ENCODE measurements at places on chromosomes 1 and 21.
A peak's percentile ranks its signal among the peaks of the same experiment; 100 is the strongest.

- DNase-seq, result no peak
Observed at GRCh38 chr1:20726118-20726911, 6.2 kb downstream of the SH2D5 start.

- DNase-seq, result no peak
Observed at GRCh38 chr1:110184446-110184845, 25.7 kb upstream of the KCNC4 start.

GRCh38 chr1:38528623-38529022 lies 330.9 kb downstream of the RRAGC start:
- DNase-seq, result no peak

GRCh38 chr1:193060938-193061337 lies 1.5 kb downstream of the RO60 start:
- peak; percentile 72 for DNase-seq

- no peak for DNase-seq
Observed at GRCh38 chr1:39128959-39129358, 75.5 kb upstream of the MACF1 start.

DNA sequence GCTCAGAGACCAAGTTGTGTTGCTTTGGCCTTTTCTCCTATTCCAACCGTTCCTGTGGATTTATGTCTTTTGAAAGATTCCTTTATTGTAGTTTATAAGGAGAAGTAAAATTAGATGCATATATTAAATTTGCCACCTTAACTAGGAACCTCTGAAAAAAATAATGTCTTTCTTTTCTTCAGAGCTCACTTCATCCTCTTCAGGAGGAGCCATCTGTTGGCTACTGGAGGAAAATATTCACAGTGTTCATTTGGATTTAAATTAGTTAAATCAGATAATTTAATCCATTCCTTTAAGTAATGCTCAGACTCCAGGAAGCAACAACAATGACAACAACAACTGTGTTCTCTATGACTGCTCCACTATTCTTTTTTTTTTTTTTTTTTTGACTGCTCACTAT lies 164.0 kb downstream of the FASLG start:
- DNase-seq, result no peak

DNA sequence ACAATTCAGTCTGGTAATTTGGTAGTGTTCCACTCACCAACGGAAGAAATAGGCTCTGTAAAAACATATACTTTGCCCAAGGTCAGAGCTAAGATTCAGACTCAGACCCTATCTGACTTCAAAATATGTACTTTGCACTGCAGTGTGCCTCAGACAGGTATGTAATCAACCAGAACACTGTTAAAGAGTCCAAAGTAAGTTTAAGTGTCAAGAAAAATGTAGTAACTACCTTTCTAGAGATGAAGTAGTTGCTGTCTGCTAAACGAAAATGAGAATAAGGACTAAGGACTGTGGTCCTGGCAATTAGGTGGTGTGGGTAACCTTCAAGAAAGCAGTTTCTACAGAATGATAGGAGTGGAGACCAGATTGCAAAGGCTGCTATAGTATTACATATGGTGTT lies 61.1 kb downstream of the RPAP2 start:
- DNase-seq, result no peak

DNA sequence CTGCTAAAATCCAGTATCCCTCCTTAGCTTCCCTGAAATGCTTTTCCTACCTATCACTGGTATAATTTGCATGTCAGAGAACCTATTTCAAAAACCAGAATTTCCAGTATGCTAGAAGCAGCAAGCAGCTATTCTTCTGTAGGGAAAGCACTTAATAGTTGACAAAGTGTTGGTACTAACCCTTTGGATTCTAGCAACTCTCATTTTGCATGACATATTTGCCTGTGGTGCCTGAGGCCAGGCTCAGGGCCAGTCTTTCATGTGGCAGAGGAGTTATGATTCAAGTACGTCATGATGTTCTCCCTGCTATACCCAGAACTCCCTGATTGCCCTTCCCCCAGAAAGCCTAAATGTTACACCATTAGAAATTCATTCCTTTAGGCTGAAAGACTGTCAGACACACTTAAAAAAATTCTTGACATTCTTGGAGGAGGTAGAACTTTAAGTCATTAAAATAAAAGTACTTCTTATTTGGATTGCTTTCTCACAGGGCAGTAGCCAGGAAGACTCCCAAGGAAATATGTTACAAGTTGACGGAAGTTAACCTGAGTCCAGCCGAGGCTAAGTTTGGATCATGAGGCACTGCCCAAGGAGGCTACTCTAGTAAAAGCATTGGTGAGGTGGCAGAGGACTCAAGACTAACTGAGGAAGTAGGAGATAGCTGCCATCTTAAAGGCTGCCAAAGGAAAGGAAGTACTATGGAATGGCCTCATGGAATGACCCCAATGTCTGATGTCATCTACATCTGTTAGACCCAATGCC lies 298.4 kb upstream of the SPAG17 start:
- DNase-seq, result no peak

DNA sequence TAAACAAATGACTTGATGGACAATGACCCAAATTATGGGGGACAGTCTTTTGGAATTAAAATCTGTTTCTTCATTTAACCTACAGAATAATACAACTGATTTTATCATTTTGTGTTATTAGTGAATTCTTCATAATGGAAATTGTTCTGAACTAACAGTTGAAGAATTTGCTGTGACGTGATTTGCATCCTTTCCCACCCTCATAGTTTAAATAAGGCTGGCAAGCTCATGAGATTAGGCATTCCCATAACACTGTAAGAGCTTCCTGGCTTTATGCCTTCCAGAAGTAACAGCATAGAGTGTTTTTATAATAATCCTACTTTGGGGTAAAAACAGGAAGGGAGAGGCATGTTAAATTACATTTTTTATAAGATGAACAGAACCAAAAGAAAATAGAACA lies 95.7 kb downstream of the ATP6V1G3 start:
- DNase-seq, result no peak

DNA sequence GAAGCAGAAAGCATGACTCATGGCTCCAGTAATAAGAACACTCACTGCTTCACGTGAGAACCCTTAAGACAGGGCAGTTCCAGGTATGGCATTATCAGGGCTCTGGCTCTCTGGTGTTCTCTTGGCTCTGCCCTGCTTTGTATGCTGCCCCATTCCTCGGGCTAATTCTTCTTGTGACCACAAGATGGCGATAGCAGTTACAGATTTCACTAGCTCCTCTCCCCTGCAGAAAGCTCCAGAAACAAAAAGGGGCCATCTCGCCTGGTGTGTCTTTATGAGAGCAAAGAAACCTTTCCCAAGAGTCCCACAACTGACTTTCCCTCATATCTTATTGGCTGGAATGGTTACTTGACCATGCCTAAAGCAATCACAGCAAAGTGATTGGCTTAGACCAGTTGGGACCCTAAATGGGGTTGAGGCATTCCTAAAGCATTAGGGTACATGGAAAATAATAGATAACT lies 60.1 kb downstream of the F3 start:
- DNase-seq, result peak; percentile 69

DNA sequence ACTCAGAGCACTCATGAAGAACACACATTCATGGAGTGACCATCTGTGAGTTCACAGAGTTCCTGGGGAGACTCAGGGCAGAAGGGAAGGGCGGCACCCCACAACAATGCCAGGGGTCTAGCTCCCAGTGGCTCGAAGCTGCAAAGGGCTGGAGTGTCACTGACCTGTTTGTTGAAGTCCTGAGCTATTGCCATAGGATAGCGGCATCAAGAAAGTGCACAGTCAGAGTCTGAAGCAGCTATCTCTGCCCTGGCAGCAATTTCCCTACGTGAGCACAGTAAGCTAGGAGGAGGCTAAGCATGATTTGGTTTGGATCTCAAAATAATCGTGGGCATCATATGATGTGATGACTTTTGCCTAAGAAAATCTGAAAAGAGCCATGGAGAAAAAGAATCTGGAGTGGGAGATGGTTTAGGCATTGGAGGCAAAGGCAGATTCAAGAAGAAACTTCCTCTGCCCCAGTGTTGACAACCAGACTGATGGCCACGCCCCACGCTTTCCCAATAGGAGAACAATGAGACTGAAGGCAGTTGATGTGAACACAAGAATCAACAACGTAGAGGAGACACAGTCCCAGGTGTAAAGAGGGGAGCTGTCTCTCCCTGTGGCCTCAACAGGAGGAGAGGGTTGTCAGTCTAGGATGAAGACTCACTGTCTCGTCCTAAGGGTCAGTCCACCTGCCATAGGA lies 100.0 kb upstream of the SLC25A33 start:
- DNase-seq, result no peak

DNA sequence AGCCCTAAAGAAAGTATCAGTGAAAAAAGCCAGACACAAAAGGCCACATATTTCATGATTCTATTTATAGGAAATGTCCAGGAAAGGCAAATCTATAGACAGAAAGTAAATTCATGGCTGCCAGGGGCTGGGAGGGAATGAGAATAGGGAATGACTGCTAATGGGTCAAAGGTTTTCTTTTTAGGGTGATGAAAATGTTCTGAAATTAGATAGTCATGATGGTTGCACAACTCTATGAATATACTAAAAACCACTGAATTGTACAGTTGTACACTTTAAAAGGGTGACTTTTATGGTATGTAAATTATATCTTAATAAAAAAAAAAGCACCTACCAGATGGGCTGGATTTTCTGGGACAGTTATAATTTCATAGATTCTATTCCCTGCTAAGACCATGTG lies 114.8 kb downstream of the CNIH3 start:
- no peak for DNase-seq

GRCh38 chr1:6016191-6016865 lies 24.1 kb upstream of the NPHP4 start:
- DNase-seq, result peak; percentile 37

- DNase-seq, result no peak
Observed at GRCh38 chr1:117531222-117531621, 74.6 kb upstream of the TENT5C start.

DNA sequence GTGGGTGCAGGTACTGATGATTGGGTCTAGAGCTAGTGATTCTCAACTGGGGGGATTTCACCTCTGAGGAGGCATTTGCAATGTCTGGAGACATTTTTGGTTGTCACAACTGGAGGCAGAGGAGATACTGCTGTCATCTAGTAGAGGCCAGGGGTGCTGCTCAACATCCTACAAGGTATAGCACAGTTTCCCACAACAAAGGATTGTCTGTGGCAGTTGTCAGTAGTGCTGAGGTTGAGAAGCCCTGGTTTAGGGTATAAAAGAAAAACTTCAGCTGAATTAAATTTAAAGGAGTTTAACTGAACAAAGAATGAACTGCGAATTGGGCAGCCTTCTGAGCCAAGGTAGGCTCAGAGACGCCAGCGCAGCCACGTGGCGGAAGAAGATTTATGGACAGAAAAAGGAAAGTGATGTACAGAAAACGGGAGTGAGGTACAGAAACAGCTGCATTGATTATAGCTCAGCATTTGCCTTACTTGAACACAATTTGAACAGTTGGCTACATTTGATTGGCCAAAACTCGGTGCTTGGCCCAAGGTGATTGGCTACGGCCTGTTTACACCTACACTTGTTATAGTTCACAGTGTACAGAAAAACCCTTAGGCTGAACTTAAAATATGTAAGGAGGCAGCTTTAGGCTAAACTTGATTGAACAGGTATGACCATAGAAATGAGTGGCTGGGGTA lies 40.4 kb downstream of the MPZL1 start:
- DNase-seq, result no peak

GRCh38 chr1:44819608-44820327 lies 11.4 kb downstream of the BTBD19 start:
- peak; percentile 63 for DNase-seq

DNA sequence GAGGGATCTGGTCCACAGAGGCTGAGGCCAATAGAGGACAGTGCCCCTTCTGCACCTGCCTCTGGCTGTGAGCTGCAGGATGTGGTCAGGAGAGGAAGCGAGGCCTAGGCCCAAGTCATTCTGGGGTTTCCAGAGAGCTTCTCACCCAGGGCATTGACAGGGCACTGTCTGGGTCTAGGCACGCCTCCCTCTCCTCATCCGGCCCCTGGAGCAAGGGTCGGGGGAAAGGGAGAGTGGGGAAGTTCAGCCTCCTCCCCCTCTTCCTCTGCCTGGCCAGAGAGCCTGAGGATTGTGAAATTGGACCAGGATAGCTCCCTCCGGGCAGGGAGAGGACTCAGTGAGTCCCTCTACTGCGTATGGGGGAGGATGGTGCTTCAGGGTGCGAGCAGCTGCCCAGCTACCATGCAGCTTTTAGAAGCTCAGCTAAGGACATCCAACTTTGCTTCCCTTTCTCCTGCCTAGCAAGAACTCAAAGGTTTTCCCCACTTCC lies 6.3 kb upstream of the INAVA start:
- DNase-seq, result no peak

DNA sequence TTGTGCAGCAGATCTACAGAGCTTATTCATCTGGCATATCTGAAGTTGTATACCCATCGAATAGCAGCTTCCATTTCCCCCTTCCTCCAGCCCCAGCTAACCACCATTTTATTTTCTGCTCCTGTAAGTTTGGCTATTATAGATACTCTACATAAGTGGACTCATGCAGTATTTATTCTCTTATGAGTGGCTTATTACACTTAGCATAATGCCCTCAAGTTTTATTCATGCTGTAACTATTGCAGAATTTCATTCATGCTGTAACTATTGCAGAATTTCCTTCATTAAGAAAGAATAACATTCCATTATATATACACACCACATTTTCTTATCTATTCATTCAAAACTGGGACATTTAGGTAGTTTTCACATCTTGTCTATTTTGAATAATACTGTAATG lies 30.5 kb upstream of the IFI16 start:
- DNase-seq, result no peak

GRCh38 chr1:20076223-20076622 lies 6.2 kb downstream of the PLA2G5 start:
- DNase-seq, result no peak

DNA sequence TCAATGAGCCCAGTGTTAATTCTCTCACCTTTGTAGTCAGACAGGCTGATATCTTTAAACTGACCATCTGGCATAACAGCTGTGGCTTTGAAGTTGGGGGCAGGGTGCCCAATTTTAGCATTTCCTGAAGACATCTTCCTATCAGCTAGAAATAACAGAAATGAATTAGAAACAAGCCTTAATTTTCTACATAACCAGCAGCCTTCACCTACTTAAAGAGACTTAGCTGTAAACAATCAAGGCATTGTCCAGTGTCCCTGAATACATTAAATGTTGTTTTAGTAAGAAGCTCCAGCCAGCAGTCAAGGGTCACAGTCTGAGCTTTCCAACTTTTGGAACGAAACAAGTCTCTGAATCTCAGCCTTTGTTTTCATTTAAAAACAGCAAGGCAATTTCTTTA lies 2.8 kb downstream of the PRDX1 start:
- peak; percentile 73 for DNase-seq

- DNase-seq, result no peak
Observed at GRCh38 chr21:14989359-14989758, 75.4 kb downstream of the NRIP1 start.

DNA sequence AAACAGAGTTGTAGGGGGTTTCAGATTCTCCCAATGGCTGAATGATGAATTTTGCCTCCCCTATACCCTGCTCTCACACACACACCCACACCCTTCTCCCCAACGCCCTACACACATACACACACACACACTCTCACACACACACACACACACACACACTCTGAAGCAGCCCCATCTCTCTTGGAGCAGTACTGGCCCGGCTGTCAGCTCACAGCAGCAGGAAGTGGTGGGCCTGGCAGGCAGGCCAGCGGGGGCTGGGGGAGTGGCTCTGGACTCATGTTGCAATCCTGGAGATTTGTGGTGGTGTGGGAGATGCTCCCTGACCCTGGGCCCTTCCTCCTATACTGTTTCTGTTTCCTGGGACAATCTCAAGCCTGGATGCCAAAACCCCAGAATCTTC lies 2.2 kb downstream of the IKBKE start:
- DNase-seq, result no peak

GRCh38 chr1:214429951-214430770 lies 121.2 kb downstream of the PTPN14 start:
- DNase-seq, result no peak

Data from brain (organoid and tissue), 16 donors.